ENCODE measurements at places on chromosomes 7 and 10.

- no peak for DNase-seq
Measured at GRCh38 chr7:155987681-155988235, 175.5 kb upstream of the SHH start.

GRCh38 chr7:43872406-43873110 lies 3.2 kb upstream of the MRPS24 start:
- DNase-seq = no peak

DNA sequence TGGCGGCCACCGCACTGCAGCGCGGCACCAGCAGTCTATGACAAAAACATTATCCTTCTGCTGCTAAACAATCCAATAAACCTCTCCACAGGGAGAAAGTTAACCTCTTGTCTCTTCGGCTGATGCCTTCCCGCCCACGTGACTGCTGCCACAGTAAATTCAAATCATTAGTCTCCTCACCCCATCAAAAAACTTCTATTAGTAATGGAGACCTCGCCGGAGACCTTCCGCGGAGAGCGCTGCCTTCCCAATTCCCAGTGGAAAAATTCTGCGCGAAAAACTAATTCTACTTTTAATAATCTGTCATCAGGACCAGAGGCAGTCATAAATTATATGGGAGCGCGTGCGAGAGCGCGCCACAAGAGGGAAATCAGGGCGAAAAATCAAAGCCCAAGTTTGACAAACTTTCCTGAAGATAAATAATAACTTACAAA lies 90.0 kb upstream of the PAX2 start:
- DNase-seq = no peak

GRCh38 chr7:20798694-20799121 lies 12.0 kb upstream of the SP8 start:
- DNase-seq = no peak

- DNase-seq = no peak
Measured at GRCh38 chr7:16236381-16236780, 185.0 kb downstream of the CRPPA start.

DNA sequence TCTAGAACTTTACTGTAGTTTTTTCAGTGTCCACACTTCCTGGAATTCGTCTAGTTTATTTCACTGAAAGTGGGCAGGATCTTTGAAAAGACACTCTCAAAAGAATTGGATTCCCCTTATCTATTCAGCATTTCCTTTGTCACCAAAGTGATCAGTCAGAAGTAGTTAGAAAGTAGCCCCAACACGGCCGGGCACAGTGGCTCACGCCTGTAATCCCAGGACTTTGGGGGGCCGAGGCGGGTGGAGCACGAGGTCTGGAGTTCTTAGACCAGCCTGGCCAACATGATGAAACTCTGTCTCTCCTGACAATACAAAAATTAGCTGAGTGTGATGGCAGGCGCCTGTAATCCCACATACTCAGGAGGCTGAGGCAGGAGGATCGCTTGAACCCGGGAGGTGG lies 69.0 kb upstream of the KMT2C start:
- DNase-seq = no peak

All from stimulated activated CD8-positive, alpha-beta memory T cell treated with anti-CD3 and anti-CD28 coated beads, Interleukin-4, amount 100 ng/mL, for 48 hours (primary cell).